ENCODE measurements at places on chromosomes 2 and 18. TPM values are rescaled to one million over a fixed set of nuclear protein-coding genes. Genes with fewer than 3 reads are reported as not detected.

GRCh38 chr2:231612456-231613330 is 20.0 kb downstream of the TEX44 start:
- DNase-seq = peak; percentile 84

GRCh38 chr18:32707586-32707985 is 65.2 kb downstream of the KLHL14 start:
- no peak for DNase-seq

DNA sequence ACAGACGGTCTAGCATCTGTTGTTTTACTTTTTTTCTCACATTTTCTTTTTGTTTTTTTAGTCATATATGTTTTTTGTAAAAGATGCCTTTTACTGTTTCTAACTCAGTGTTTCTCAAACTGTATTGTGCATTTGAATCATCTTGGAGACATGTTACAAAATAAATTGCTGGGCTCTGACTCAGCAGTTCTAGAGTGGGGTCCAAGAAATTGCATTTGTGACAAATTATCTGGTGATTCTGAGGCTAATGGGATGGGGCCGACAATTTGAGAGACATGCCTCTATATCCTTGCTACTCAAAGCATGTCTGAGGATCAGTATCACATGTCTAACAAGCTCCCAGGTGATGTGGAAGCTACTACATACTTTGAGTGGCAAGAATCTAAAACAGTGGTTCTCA is 478.8 kb downstream of the PLCL1 start:
- no peak for DNase-seq

GRCh38 chr2:191474464-191474863 is 203.5 kb upstream of the NABP1 start:
- no peak for DNase-seq

DNA sequence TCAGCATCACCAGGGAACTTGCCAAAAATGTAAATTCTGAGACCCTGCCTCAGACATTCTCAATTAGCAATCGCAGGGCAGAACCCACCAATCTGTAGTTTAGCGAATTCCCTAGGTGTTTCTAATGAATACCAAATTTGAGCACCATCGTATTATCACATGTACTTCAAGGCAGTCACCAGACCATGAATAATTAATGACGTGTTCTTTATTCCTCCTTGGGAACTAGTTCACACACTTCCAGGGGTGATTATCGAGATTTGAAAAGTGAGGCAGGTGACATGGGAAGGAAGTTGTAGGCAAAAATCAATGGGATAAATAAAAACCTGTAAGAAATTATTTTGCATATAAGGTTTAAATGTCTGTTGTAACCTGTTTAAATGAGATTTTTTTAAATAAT is 102.5 kb upstream of the CRIM1 start:
- no peak for DNase-seq

DNA sequence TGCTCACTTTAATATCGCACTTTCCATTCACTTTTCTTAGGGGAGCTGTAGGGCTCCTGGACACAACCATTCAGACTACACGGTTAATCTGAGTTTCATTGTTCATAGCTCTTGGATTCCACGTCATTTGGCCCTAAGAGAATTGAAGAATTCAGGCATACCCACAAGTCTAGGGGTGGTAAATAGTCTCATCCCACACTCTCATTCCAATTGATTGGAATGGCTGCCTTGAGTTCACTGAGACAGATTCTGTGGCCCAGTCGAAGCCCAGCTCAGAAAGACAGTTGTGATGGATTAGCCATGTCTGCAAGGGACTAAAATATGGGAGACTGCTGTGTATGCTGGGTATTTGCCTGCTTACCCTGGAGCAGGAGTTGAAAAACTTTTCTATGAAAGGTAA is 124.6 kb downstream of the TFCP2L1 start:
- no peak for DNase-seq

DNA sequence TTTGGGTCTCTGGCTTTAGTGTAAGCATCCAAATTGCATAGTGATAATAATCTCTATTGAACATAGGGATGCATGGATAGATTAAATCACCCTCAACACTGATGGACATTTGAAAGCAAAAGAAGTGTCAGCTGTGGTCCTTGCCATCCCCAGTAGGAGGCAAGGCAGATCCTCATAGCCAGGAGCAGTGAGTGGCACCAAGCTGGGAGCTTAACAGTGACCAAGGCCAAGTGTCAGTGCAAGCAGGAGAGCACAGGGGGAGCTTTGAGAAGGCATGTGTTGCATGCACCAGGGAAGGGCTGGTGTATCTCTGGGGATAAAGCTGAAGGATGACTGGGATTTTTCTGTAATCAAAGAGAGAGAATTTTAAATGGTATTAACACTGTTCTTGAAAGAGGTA is 14.7 kb downstream of the SLC14A1 start:
- DNase-seq = no peak

- DNase-seq = no peak
Measured at GRCh38 chr2:66545258-66545657, 110.3 kb downstream of the MEIS1 start.

GRCh38 chr18:30072609-30073385 is 969.7 kb downstream of the DSC3 start:
- no peak for DNase-seq

DNA sequence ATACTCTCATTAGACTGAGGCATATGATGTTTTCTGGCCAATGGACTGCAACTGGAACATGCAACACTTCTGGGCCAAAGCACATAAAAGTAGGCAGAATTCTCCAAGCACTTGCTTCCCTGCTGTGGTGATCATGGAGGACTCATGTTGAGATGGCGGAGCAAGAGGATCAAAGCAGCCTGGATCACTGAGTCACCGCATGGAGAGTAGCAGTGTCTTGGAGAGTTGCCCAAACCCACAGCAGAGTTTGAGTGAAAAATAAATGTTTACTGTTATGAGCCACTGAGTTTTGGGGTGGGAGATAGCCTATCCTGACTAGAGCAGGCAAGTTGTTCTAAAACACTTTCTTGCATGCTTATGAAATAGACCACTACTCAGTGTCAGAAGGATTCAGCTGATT is 359.5 kb downstream of the ZNF521 start:
- DNase-seq = no peak

- DNase-seq = no peak
Measured at GRCh38 chr2:199581935-199582360, 124.2 kb upstream of the SATB2 start.

DNA sequence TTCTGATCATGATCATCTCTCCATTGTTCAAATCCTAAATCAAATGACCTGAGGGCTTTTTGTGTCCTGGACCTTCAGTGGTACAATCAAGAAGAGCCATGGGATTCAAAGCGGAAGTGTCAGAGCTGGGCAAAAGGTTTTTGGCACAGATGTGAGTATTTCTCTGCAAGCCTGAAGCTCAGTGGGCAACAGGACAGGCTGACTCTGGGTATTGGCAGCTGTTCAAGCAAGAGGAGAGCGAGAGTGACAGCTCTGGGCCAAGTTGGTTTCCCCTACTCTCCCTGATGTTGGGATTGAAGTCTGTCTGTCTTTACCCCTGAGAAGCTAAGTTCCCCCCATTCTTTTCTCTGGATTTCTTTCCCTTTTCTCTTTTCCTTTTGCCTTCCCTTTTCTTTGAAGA is 33.3 kb downstream of the DSEL start:
- DNase-seq = no peak

DNA sequence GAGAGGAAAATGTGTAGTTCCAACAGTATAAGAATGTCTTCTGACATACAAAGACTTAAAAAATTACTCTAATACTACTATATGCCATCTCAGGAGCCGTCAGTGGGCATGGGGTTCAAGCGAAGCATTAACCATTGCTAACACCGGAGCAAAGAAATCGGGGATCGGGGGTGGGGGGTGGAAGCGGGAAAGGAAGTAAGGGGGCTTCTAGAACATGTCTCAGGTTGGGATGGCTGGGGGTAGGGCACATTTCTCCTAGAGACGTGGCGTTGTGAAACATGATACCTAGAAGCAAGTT is 702 bp downstream of the LMAN1 start:
- DNase-seq = no peak

GRCh38 chr2:155895016-155895415 is 437.5 kb downstream of the NR4A2 start:
- DNase-seq = no peak

DNA sequence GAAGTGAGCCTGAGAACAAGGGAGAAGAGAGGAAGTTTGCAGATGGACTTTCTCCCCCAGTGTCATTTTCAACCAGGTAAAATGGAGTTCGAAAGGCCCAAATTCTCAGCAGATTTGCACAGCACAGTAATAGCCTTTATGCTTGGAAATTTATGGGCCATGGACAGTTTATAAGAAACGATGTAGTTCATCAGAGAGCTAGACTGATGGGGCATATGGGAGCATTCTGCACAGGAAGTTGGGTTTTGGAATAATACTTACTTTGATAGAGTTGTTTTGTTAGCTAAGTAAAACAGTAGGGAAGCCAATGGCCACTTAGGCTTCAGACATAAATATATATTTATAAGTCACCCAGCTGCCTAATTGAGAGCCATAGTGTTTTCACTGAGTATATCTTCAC is 169.4 kb downstream of the MEIS1 start:
- no peak for DNase-seq

- DNase-seq = no peak
Measured at GRCh38 chr2:226828191-226828590, 7.7 kb upstream of the RHBDD1 start.

DNA sequence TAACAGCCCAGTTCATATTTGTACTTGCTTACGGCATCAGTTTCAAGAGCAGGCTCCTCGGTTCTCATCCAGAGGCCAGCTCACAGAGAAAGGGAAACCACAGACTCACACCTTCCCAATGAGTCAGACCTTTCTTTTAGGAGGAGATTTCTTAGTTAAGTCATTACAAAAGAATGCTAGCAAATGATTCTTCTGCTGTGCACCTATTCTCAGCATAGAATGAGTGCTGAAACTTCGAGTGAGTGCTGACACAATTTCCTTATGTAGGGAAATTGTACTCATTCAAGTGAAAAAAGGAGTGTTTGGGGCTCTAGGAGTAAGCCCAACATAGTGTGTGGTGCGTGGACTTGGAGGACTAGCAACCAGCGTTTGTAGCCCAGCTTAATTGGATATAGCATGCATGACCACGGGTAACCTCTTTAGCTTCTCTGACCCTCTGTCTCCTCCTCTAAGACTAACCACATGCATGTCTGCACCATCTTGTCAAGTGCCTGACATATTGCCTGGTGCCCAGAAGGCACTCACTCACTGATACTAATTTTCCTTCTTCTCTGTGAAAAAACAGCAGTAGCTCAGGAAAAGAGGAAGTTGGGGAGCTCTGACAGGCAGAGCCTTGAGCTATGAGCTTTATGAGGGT is 87.0 kb downstream of the ALPK2 start:
- DNase-seq = no peak

DNA sequence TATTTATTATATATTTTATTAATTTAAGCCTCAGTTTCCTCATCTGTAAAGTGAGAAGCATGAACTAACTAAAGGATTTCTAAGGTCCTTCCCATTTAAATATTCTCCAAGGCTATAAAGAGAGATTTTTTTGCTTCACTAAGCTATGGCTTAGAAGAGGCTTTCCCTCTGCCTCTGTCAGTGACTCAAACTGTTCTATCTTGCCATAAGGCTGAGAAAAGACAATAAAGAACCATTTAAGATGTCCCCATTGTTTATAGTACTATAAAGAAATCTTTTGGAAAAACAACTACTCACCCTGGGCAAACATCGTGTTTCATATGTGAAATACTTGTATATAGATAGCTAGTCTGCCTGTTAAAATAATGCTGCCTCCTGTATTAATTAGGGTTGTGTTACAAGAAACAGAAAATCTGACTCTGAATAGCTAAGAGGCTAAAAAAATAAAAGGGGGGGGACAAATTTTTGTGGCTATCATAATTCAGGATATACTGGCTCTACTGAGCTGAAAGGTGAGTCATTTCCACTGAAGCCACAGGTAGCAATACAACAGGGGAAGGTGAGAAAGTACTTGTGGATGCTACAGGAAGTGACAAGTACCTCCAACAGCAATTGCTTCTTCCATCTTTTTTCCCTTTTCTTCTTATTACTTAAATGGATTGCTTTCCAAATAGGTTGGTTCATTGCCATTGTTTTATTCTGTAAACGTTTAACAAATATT is 25.4 kb downstream of the EPHA4 start:
- DNase-seq = no peak

DNA sequence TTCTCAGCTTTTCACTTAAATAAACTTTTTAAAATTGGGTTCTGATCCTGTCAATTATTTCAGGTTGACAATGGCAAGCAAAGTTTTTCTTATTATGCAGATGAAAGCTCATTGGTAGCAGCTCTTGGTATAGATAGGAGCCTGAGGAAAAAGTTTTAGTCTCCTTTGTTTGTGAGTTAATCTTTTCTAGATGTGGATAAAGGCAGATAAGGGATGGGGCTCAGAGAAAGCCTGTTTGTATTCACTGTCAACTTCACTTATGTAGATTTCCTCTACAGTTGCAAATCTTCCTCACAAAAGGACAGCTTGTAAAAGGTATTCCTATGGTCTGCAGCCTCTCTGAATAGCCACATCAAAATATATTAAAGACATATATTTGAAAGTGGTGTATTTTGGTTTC is 224.5 kb upstream of the SPOPL start:
- no peak for DNase-seq

DNA sequence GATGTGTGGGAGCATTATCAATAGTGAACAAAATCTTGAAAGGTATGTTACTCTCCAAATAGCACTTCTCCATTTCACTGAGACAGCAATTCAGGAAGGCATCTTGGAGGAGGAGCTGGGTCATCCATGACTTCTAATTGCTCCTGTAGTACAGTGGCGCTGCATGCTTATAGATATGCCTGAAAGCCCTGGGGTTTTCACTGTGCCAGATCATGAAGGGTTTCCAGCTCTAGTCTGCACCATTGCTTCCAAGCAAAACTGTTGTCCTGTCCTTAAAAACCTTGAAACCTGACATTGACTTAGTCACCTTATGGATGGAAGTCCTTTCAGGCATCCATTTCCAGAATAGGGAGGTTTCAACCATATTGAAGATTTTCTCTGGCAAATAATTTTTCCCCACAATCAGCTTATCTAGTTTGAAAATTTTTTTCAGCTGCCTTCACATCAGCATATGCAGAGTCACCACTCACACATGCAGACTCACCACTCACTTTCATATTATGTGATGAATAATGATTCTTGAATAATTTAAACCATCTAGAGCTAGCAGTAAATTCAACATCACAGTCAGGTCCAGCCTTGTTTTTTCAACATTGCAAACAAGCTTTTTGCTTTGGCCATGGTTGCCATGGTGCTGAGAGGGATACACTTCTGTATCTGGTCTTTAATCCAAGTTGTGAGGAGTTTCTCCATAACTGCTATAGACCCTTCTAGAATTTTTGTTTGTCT is 297.1 kb downstream of the CLIP4 start:
- no peak for DNase-seq

- no peak for DNase-seq
Measured at GRCh38 chr18:48345596-48345995, 63.6 kb downstream of the ZBTB7C start.

- DNase-seq = no peak
Measured at GRCh38 chr2:153635494-153635893, 156.9 kb upstream of the RPRM start.

Gene GAD1
- total RNA-seq = not detected

Gene ZNF892
- 0.82 TPM for total RNA-seq

Gene CAPG
- 21.7 TPM for total RNA-seq

Gene REV1
- 39.8 TPM for total RNA-seq

Gene YES1
- 19.8 TPM for total RNA-seq

Gene TFPI
- total RNA-seq = 0.17 TPM

Gene TUBA4B
- total RNA-seq = not detected

Gene CRYGD
- total RNA-seq = not detected

Gene EFHD1
- not detected for total RNA-seq

Gene TCF23
- total RNA-seq = not detected

Data from CD4-positive, alpha-beta T cell (primary cell).